Breast epithelium (tissue), 4 donors: ENCODE measurements at places on chromosomes 12 and 14. TPM values are rescaled to one million over a fixed set of nuclear protein-coding genes. Genes with fewer than 3 reads are reported as not detected.

The AQP5 gene
- 4.6 TPM for total RNA-seq

DNA sequence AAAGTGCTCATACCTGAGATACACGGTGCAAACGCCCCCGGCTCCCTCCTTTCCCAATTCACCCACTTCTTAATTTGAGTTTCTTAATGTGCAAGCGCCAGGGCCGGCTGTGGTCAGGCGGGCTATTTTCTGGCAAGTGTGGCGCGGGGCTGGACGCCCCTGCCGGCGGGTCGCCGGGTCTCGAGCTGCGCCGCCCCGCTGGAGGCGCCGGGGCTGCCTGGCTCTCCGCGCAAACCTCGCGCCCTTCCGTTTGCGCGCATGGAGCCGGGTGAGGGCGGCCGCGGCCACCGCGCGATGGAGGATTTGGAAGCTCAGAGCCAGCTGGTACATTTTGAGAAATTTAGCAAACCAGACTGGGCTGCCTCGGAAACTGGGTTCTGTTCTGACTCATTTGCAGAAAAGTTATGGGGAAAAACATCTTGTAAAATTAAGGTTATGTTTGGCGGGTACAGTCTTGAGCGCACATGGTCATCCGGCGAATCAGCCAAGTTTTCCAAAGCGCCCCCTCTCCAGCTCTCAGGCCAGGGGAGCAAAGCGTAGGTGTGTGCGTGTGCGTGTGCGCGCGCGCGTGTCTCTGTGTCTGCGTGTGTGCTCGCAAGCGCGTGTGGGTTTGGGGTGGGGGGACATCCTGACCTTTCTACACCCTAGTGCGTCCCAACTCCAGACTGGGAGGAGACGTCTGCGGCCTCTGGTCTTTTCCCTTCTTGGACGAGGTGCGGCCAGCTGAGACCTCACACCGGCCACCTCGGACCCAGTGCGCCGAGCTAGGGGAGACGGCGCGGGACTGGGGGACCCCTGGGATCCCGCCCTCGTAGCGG, 6.5 kb upstream of the OTX2 start:
- no peak for DNase-seq

GRCh38 chr14:45686771-45687170, 433.8 kb upstream of the MIS18BP1 start:
- no peak for DNase-seq

DNA sequence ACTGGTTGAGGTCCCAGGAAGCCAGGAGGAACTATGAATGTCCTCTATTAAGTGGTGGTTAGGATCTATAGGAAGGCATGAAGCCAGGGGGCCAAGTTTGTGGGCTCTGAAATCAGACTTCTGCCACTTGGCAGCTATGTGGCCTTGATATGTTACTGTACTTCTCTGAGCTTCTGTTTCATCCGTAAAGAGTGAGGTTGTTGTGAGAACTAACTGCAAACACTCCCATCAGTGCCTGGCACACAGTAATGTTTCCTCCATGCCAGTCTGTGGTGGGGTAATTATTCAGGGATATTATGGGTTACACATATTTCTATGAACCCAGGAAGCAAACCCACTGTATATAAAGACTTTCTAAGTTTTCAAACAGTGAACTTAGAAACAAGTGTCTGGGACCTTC, 57.4 kb downstream of the PLXNC1 start:
- DNase-seq: no peak

DNA sequence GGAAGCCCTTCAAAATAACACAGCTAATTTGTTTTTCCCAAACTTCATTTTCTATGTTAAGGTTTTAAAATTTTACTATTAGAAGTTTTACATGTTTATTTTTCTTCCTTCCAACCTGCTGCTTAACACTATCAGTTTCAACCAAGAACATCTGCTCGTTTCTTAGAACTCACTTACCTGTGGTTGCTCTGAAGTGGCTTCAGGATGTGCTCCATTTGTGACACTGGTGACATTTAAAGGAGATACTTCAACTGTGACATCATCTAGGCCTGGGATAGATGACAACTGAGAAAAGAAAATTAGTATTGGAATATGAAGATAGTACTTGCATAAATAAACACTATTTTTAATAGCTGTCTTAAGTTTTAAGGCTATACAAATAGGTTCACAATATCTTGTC, 17.9 kb downstream of the WASHC3 start:
- DNase-seq: no peak

DNA sequence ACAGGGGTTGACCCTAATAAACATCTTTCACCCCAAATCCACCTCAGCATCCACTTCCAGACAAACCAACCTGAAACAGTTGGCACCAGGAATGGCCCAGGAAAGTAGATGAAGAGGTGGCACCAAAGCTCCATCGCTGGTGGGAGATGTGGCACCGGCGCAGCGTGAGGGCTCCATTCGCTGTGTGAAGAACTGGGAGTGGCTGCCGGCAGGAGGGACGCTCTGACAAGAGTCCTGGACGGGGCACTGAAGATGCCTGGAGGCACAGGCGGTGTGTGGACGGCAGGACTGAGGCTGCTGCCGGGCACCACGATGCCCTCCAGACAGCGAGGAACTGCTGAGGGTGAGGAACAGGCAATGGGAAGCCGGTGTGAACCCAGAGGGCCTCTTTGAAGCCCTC, 29.3 kb downstream of the DIO3 start:
- no peak for DNase-seq

DNA sequence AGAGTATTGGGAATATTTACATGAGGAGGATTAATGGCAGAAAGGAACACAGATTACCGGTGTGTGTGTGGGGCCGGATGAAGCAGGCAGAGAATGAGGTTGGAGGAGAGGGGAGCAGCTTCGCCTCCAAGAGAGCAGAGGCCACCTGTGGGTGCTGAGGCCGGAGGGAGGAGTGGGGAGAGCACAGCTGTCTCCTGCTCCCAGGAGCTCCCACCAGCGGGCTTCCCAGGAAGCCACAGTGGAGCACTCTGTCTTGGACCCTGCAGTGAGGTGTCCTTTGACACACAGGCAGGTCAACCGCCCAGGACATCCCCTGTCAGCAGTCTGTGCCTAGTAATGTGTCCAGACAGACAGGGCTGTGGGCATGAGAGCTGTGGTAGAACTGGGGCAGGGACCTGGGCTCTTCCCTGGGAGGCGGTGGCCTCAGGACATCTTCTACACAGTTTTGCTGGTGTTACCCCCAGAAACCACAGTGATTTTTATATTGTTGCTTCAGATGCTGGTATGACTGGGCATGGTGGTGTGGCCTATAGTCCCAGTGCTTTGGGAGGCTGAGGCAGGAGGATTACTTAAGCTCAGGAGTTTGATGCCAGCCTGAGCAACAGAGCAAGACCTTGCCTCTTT, 18.5 kb upstream of the AMN start:
- DNase-seq: no peak

- no peak for DNase-seq
These were observed 314.4 kb downstream of the GALC start for GRCh38 chr14:87678624-87679023.
